ENCODE measurements at places on chromosomes 5 and 9.

DNA sequence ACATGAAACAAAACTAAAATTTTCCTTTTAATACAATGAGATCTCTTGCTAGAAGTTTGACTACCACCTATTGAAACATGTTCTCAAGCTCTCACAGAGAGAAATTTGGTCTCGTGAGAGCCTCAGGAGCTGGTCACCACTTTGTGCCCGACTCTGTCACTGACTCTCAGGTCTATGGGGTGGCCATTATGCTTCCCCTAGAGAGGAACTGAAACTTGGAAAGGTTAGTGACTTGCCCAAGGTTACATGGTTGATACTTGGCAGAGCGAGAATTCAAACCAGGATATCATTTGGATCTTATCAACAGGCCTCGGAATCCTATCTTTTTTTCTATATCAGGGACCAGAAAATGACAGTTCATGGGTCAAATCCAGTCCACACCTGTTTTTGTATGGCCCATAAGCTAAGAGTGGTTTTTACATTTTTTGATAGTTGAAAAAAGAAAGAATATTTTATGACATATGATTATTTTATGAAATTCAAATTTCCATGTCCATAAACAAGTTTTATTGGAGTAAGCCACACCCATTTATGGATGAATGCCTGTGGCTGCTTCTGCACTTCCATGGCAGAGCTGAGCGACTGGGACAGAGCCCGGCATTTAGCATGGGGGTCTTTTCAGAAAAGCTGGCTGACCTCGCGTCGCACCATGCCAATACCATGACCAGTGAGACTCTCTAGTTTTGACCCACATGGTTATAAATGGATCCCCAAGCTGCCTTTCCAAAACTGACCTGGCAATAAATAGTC, 44.8 kb upstream of the EQTN start:
- DNase-seq = no peak

DNA sequence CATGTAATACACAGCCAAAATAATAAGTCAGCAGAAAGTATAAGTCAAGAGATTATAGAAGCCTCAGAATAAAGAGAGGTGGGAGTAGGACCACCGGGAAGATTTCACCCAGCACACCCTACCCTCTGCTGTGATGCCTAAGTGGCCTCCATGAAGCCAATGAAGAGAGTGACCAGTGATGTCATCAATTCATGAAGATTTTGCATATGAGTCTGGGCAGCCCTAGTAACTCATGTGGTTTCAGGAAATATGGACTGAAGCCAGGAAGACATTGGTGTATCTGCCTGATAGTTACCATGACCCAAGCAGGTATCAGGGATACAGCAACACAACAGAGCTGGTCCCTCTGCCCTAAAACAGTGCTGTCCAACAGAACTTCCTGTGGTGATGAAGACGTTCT, 135.3 kb downstream of the ADAMTS12 start:
- DNase-seq = no peak

GRCh38 chr9:129720181-129720864, 32.5 kb downstream of the PTGES start:
- peak; percentile 71 for DNase-seq

- DNase-seq = no peak
These were observed 1.2 kb downstream of the SMC5 start for GRCh38 chr9:70260007-70260443.

DNA sequence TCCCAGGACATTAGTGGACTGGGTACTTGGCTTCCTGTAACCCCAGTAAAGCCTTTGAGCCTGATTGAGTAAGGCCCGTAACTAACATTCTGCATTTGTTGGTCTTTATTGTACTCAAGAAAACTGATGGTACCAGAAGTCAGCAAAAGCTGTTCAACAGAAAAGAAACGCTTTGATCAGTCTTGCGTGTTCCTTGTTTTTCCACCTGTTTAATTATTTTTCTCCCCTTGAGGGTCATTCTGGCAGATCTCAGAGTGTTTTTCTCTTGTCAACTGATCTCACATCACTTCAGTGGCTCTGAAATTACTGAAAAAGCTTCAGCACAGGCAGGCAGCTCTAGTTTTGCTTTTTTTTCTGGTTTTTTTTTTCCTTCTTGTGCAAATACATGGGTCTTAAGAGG, 6.1 kb upstream of the TMEM268 start:
- DNase-seq = no peak
